Stimulated activated CD8-positive, alpha-beta memory T cell treated with anti-CD3 and anti-CD28 coated beads, Interleukin-7, amount 100 ng/mL, for 1 hour (primary cell): ENCODE measurements at places on chromosomes 13 and 19.

DNA sequence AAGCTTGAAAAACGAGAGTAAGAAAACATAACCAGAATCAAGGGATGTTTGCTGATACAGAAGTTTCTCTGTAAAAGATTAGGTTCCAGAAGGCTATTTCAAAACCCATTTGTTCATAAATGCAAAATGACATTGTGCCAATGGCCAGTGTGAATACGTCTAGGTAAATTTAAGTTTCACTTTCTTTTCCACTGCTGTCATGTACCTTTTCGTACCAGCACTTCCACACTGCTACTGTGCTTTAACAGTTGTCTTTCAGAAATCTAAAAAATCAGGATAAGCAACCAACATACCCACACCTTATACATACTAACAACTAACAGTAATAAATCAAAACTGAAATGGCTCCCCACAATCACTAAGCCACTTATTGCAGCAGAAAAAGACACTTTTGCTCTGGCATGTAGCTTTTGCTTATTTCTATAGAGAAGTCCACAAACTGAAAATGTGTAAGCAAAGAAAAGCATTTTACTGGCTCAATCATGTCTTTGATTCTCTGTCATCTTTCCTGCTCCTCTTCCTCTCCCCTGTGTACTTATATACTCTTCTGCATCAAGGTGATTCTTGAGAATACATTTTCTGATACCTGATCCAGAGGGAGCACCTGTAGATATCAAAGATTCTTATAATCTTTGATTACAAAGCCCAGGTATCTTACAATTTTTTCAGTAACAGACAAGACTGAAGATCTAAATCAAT lies 34.3 kb downstream of the ELF1 start:
- DNase-seq, result no peak

- DNase-seq, result no peak
Measured at GRCh38 chr13:51342706-51343105, 3.2 kb downstream of the SERPINE3 start.

- no peak for DNase-seq
Measured at GRCh38 chr13:40187841-40188591, 478.4 kb downstream of the FOXO1 start.

GRCh38 chr13:27978301-27978968 lies 9.3 kb upstream of the CDX2 start:
- DNase-seq, result no peak

DNA sequence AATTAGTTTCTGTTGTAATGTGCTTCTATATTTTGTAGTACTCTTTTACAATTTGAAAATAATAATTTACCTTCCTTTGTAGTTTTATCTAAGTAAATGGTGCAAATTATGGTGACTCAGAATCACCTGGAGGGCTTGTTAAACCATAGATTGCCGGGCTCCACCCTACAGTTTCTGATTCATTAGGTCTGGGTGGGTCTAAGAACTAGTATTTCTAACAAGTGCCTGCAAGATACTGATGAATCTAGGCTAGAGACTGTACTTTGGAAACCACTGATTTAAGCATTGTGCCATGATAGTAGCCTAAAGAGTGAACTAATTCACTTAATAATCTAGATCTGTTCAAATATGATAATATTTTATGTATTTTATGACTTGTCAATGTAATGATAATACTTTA lies 437.4 kb upstream of the SPRY2 start:
- no peak for DNase-seq

- DNase-seq, result no peak
Measured at GRCh38 chr13:109348519-109349258, 437.7 kb downstream of the IRS2 start.

- DNase-seq, result peak; percentile 91
Measured at GRCh38 chr13:73058736-73059459, at the start of gene KLF5. Gene KLF5 (plus strand): TSS chr13:73059005. CDS start chr13:73059328, 323 bp downstream.

DNA sequence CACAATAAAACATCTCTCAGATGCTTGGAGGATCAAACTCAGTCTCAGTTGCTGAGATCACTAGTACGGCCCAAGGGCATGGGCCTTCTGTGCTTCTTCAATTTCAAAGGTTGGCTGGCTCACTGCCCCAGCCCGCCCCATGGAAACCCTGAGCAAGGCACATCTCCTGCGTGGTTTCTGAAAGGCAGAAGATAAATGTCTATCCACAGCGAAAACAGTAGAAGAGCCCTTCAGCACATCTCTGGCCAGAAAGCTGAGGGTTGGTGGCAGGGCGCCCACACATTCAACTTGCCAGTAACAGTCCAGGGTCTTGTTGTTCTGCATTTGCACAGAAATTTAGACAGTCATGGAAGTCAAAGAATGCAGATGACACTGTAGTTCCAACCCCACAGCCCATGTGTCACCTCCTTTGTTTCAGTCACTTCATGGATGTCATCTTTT lies 24.0 kb upstream of the KATNAL1 start:
- DNase-seq, result no peak

GRCh38 chr19:5011476-5012238 lies 42.7 kb downstream of the KDM4B start:
- no peak for DNase-seq

- DNase-seq, result no peak
Measured at GRCh38 chr19:17450264-17451075, 2.0 kb upstream of the TMEM221 start.

DNA sequence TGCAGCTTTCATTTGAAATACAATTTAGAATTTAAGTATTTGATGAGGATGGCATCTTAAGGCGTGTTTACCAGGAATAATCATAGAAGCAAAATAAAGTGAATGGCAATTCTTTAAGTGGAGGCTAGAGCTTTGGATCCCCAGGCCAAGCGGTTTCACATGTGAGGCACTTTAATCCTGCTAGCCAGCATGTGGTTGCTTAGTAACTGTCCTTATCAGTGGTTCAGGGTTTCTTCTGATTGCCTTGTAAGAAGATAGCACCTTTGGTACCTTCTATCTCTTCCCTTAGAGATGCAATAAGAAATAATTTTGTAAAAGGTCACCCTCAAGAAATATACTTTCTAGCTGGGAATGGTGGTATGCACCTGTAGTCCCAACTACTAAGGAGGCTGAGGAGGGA lies 38.9 kb upstream of the SERP2 start:
- DNase-seq, result no peak

DNA sequence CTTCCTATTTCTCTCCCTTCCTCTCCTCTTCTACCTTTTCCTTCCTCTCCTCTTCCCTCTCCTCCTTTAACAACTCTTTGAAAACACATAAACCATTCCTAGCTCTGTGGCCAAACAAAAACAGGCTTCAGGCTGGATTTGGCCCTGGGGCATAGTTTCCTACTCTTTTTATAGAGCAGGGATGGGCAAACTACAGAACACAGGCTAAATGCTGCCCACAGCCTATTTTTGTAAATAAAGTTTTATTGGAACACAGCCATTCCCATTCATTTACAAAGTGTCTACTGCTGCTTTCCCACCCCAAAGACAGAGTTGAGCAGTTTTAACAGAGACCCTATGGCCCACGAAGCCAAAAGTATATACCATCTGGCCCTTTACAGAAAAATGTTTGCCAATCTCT lies 35.4 kb downstream of the LHFPL6 start:
- no peak for DNase-seq

DNA sequence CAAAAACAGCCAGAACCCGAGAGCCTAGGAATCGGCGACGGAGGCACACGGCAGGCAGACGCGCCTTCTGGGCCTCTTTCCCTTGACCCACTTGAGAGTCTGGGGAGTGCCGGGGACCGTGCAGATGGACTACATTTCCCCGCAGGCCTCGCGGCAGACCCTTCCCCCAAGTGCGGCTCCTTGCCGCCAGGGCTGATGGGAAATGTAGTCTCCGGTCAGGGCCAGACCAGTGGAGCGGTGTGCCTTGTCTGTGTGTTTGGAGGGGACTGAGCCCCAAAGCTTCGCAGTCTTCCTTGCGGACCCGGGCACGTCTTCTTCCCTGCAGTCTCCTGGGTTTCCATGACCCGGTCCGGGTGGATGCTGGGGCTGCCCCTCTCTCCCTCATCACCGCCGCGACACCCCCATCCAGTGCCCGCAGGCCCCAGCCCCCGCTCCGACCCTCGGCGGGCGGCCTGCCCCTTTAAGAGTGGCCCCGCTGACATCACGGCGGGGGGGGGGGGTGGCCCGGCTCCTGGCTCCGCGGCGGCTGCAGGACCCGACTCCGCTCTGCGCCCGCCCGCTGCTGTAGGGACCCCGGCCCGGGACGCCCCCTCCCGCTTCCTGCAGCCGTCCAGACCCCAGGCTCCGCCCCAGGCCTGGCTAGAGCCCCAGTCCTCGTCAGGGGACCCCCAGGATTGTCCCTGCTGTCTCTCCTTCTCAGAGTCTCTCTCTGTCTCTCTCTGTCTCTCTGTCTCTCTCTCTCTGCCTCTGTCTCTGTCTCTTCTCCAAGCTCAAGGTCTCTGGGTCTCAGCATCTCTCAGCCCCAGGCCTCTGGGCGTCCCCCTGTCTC lies 758 bp upstream of the CACNG7 start:
- DNase-seq, result no peak

DNA sequence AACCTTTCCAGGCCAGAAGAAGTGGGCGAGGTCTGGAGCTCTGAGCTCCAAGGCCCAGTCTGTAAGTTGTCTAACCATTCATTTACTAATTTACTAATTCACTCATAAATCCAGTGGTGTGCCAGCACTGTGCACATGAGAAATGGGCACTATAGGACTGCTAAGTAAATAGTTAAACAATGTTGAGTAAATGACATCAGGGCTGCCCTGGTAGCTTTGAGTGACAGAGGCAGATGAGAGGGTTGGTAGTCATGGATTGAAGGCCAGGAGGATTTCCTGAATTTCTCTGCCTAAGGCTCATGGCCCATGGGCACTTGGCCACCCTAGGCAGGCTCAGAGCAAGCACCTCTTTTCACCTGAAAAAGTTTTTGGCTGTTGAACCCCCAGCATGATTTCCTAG lies 216.9 kb upstream of the RXFP2 start:
- no peak for DNase-seq

DNA sequence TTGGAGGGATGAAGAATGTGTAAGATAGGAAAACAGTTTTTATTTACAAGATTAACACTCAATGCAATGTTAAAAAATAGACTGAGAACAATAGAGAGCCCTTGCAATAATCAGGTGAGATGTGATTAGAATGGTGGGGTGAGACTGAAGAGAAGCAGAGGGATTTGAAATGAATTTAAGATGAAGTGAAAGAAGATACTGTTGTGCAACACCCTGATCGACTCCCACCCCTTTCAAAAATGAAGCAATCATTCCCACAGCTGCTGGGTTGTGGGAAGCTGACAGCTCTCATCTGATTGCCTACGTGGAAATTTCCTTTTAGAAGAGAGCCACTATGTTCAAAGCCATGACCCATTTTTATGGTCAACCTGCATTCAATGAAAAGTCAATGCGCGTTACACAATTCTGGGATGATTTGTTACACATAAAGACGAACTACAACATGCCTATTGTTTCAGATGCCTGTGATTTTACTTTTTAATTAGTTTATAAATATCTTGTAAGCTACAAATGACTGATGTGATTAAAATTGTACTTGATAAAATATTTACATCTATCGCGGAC lies 1374.8 kb downstream of the PCDH9 start:
- no peak for DNase-seq

DNA sequence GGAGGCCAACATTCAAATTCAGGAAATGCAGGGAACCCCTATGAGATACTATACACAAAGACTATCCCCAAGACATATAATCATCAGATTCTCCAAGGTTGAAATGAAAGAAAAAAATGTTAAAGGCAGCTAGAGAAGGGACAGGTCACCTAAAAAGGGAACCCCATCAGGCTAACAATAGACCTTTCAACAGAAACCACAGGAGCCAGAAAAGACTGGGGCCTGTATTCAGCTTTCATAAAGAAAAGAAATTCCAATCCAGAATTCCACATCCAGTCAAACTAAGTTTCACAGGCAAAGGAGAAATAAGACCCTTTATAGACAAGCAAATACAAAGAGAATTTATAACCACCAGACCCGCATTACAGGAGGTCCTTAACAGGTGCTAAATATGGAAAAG lies 1703.6 kb upstream of the PRR20A start:
- DNase-seq, result no peak

DNA sequence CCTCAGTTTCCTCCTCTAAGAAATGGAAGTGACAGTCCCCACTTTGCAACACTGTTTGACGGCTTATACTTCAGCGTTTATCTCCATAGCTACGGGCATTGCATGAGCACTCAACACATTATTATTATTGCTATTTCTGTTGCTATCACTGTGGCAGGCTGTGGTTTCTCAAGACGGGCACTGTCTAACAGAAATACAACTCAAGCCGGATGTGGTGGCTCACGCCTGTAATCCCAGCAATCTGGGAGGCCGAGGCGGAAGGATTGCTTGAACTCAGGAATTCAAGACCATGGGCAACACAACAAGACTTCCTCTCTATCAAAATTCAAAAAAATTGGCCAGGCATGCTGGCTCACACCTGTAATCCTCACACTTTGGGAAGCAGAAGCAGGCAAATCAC lies 4.9 kb upstream of the ZSWIM4 start:
- no peak for DNase-seq

GRCh38 chr13:112753833-112754232 lies 64.0 kb downstream of the ATP11A start:
- no peak for DNase-seq

DNA sequence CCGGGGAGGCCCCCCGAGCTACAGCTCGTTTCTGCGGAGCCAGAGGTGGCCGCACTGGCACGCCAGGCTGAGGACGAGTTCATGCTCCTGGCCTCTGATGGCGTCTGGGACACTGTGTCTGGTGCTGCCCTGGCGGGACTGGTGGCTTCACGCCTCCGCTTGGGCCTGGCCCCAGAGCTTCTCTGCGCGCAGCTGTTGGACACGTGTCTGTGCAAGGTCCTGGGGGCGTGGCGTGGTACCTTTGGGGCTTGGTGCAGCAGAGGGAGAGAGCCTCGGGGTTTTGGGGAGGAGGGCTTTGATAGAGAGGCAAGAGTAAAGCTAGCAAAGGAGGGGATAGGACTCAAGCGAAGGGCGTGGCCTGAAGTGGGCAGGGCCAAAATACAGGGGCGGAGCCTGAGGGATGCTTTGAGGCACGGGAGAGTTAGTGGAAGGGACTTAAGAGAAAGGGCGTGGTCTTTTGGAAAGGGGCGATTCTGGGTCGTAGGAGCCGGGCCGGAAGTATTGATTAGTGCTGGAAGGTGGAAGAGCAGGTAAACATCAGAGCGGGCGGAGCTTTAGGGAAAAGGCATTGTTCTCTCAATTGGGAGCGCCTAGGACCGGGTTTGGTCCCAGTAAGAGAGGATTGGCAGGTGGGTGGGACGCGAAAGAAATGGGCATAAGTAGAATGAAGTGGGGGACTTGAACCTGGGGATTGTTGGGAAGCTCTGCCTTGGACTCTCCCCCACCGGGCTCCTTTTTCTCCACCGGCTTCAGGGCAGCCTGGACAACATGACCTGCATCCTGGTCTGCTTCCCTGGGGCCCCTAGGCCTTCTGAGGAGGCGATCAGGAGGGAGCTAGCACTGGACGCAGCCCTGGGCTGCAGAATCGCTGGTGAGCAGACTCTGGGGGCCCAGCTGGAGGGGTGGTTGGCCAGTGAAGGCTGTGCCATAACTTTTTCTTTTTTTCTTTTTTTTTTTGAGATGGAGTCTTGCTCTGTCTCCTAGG lies 1.2 kb downstream of the PPM1N start:
- no peak for DNase-seq

- DNase-seq, result no peak
Measured at GRCh38 chr13:50072676-50073075, 57.4 kb downstream of the KCNRG start.

GRCh38 chr13:28401303-28402056 lies 93.4 kb downstream of the FLT1 start:
- no peak for DNase-seq
